ENCODE measurements at places on chromosomes 2 and 18. TPM values are rescaled to one million over a fixed set of nuclear protein-coding genes. Genes with fewer than 3 reads are reported as not detected.

DNA sequence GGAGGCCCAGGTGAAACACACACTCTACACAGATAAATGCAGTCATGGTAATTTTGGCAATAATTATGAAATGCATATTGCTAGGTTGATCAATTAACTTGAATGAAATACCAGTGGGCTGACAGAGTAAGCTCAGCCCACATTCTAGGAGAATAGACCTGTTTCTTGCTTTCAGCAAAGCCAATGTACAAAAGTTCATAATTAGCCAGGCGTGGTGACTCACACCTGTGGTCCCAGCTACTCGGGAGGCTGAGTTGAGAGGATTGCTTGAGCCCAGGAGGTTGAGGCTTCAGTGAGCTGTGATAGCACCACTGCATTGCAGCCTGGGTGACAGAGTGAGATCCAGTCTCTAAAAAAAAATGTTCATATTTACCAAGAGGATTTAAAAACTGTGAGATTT lies 15.7 kb upstream of the MBP start:
- DNase-seq = no peak

The BUB1 gene
- 7.6 TPM for total RNA-seq

The DSG4 gene
- not detected for total RNA-seq

DNA sequence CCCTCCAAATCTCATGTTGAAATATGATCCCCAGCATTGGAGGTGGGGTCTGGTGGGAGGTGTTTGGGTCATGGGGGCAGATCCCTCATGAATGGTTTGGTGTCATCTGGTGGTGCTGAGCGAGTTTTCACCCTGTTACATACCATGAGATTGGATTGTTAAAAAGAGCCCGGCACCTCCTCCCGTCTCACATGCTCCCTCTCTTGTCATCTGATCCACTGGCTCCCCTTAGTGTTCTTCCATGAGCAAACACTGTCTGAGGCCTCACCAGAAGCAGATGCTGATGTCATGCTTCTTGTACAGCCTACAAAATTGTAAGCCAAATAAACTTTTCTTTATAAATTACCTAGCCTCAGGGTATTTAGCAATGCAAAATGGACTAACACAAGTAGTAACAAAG lies 405.0 kb upstream of the SLC39A10 start:
- no peak for DNase-seq

GRCh38 chr2:199202964-199203363 lies 254.8 kb downstream of the SATB2 start:
- no peak for DNase-seq

The DNAJC5G gene
- total RNA-seq = not detected

The SNORC gene
- 2.2 TPM for total RNA-seq

- no peak for DNase-seq
Measured at GRCh38 chr2:31207790-31208189, 9.5 kb downstream of the CAPN14 start.

- DNase-seq = no peak
Measured at GRCh38 chr18:8943900-8944870, 158.3 kb upstream of the NDUFV2 start.

GRCh38 chr2:200242570-200242969 lies 63.9 kb upstream of the SPATS2L start:
- DNase-seq = no peak

DNA sequence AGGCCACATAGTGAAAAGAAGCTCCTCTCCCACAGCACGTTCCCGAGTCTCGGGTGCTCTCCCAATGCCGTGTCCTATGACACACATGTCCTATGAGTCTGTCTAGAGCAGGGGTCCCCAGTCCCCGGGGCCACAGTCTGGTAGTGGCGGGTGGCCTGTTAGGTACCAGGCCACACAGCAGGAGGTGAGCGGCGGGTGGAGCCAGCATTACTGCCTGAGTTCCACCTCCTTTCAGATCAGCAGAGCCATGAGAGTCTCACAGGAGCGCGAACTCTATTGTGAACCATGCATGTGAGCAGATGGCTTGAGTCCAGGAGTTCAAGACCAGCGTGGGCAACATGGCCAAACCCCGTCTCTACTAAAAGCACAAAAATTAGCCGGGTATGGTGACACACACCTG lies 112.6 kb downstream of the ZBTB7C start:
- DNase-seq = no peak

DNA sequence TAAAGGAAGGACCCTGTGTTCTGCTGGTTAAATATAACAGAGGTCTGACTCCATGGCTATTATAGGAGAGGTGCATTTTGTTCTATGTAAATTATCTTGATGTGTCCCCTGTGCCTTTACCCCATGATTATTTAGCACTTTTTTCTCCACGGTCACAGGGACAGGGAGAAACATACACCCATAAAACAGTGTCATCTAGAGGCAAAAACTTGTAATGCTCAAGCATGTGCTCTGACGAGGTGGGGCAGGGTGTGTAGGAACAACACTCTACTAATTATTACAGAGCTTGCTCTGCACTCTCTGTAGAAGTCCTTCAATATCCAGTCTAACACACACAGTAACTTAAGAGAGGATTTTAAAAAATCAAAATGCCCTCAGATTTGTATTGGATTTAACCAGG lies 187.9 kb downstream of the NEDD4L start:
- DNase-seq = no peak

- no peak for DNase-seq
Measured at GRCh38 chr2:106280722-106281446, 86.8 kb upstream of the UXS1 start.

DNA sequence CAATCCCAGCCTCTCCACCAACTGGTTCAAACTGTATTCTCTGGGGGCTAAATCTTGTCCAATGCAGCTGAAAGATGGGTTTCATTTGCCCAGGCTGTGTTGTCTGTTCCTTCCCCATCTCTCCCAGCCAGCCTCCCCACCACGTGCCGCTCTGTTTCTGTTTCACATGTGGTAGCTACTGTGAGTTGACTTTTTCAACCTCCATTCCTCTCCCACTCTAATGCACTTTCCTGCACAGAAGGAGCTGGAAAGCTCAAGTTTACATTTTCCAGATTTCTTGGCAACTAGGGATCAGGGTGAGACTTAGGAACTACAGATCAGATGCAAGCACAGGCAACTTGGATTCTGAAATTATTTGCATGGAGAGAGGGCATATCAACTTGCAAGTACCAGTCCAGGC lies 19.0 kb upstream of the NPAS2 start:
- no peak for DNase-seq

- no peak for DNase-seq
Measured at GRCh38 chr2:46439582-46439981, 39.8 kb upstream of the TMEM247 start.

The HOXD10 gene
- total RNA-seq = not detected

The HAAO gene
- 8.2 TPM for total RNA-seq

DNA sequence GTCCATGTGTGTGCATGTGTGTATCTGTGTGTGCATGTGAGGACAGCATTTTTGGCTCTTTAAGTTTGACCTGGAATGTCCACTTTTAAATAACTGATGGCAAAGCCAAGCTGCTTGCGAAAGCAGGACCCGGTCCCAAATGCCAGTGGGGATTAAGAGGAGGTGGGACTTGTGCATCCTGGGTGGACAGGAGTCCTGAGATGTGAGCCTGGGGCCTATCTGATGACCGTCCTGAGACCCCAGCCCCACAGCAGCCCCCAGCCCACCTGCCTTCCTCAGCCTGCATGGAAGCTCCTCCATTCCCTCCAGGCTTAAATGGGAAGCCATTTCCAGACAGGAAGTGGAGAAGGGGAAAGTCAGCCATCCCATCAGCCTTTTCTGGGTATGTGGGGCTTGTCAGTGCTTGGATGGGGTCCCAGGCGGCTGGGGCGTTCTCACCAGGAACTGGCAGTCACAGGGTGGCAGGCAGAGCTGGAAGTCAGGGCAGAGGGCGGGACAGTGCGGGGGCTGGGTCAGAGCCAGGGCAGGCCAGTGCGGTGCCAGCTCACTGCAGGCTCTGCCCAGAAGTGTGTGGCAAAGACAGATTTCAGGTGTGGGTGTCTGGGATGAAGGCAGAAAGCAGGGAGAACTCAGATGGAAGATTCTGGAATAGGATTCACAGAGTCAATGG lies 117.8 kb downstream of the ACKR3 start:
- no peak for DNase-seq

The DQX1 gene
- not detected for total RNA-seq

The UBE2E3 gene
- total RNA-seq = 93.0 TPM

DNA sequence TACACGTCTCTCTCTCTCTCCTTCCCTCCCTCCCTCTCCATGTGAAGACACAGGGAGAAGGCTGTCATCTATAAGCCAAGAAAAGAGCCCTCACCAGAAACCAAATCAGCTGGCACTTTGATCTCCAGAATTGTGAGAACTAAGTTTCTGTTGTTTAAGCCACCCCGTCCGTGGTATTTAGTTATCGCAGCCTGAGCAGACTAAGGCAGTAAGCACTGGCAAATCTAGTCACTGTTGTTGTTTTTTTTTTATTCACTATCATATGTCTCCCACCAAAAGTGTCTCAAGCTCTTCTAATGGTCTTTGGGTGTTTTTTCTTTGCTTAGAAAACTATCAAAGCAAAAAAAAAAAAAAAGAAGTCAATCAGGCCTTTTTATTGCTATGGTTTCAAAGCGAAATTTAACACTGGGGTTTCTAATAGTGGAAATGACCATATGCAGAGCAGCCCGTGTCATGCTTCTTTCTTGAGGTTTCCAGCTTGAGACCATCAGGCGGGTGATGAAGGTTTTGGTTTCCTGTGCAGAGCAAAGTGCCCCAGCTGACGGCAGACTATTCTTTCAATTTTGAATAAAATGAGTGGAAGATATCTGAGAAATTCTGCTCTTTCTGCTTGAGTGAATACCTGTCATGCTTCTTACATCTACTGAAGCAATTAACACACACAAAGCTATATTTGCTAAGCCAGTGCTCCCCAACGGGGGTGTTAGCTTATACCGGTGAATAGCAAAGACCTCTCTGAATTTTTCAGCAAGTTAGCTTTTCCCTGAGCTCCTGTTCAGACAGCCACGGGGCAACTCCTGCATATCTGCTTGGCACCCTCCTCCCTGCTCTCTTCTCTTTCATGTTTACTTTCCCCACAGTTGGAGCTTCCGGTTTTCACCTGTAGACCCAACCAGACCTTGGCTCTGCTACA lies 394.1 kb upstream of the ATP5MC3 start:
- no peak for DNase-seq

The GALNT3 gene
- total RNA-seq = 4.2 TPM

The VRK2 gene
- 20.1 TPM for total RNA-seq

The INO80C gene
- 22.7 TPM for total RNA-seq

DNA sequence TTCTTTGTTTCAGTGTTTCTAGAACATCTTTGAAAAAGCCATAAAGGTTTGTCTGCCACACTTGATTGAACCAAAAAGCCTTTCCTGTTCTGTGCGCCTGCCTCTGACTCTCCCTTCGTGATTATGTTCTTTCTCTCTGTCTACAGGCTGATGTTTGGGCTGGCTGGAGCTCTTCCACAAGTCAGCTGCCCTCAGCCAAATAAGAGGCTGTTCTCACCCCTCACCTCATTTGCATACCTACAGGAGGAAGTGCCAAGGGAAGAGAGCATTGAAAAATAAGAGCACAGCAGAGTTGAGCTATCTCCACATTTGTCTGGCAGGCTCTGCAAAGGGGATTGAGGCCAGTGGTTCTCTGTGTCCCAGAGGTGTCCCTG lies 15.8 kb downstream of the INPP5D start:
- no peak for DNase-seq

Measured in chondrocyte (in vitro differentiated cells).